Aorta (tissue), 5 donors: ENCODE measurements at places on chromosomes 7 and 10. TPM values are rescaled to one million over a fixed set of nuclear protein-coding genes. Genes with fewer than 3 reads are reported as not detected.

DNA sequence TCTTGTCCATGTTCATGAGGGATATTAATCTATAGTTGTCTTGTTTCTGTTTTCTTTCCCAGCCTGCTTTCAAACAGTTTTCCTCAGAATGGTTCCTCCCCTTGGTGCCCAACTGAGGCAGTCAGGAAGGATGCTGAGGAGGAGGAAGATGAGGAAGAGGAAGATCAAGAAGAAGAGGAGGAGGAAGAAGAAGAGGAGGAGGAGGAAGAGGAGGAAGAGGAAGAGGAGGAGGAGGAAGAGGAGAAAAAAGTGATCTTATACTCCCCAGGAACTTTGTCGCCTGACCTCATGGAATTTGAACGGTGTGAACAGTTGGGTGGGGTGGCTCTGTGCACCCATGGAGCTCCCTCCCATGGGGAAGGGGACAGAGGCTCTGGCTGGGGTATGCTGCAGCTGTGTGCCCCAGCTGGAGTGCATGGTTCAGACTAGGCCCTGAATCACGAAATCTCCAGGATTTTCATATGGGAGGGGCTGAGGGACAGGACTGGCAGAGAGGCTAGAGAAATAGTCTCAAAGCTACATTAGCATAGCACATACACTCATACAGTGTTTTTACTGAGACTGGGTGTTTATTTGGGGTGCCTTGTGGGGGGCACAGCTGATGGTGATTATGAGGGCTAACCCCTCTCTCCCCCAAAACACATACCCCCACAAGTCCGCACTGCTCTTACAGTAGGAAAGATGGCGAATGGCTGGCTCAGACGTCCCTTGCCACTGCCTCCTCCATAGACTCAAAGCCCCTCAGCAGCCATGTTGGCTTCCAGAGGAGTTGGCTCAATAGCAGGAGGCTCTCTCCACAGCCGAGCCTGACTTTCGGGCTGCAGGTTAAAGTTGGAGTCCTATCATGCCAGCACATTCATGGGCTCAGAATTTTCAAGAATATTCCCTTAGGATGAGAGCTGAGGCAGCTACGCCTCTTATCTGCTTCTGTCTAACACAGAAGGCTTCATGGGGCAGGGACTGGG lies 11.9 kb downstream of the STRA8 start:
- H3K36me3 ChIP-seq, result no peaks in the 10 kb centered on the region
- DNase-seq, result no peak
- H3K27me3 ChIP-seq, result no peaks in the 10 kb centered on the region

GRCh38 chr7:98458090-98458875 lies 57.4 kb upstream of the BAIAP2L1 start:
- H3K27me3 ChIP-seq, result no peaks in the 10 kb centered on the region
- no peaks in the 10 kb centered on the region for H3K36me3 ChIP-seq
- H3K27ac ChIP-seq, result no peak overlapping the region
- H3K4me3 ChIP-seq, result no peak overlapping the region
- no peaks in the 10 kb centered on the region for H3K4me1 ChIP-seq

GRCh38 chr10:71459513-71459912 lies 62.8 kb downstream of the CDH23 start:
- no peak for DNase-seq
- H3K27ac ChIP-seq, result no peak overlapping the region
- no peaks in the 10 kb centered on the region for H3K27me3 ChIP-seq
- no peak overlapping the region for H3K4me3 ChIP-seq

- no peaks in the 10 kb centered on the region for H3K4me1 ChIP-seq
- no peaks in the 10 kb centered on the region for H3K27me3 ChIP-seq
- H3K27ac ChIP-seq, result no peak overlapping the region
Observed at GRCh38 chr10:3407208-3407607, 234.6 kb upstream of the PITRM1 start.

- H3K36me3 ChIP-seq, result no peaks in the 10 kb centered on the region
- no peaks in the 10 kb centered on the region for H3K27me3 ChIP-seq
- no peaks in the 10 kb centered on the region for H3K4me1 ChIP-seq
- H3K4me3 ChIP-seq, result no peak overlapping the region
Observed at GRCh38 chr7:132959891-132960290, 122.0 kb downstream of the CHCHD3 start.

DNA sequence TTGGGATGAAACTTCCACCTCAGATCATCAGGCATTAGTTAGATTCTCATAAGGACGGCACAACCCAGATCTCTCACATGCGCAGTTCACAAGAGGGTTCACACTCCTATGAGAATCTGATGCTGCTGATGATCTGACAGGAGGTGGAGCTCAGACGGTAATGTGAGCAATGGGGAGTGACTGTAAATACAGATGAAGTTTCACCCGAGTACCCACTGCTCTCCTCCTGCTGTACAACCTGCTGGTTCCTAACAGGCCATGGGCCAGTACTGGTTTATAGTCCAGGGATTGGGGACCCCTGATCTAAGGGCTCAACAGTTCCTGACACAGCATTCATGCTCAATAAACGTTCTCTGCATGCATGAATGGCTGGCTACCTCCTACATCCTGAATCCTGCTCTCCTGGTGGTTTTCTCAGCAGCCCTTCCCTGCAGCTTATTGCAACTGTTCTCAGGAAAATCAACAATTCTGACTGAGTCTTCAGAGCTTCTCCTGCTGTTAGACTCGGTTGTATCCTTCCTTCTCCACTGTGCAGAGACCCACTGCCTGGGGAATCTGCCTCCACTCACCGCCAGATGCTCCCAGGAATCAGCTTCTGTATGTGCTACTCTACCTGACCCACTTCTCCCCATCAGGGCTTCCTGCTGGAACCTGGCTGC lies 17.4 kb downstream of the PDE6C start:
- DNase-seq, result no peak
- H3K4me3 ChIP-seq, result no peak overlapping the region
- no peaks in the 10 kb centered on the region for H3K4me1 ChIP-seq
- H3K36me3 ChIP-seq, result no peaks in the 10 kb centered on the region

GRCh38 chr10:71064413-71065118 lies 147.8 kb upstream of the UNC5B start:
- no peaks in the 10 kb centered on the region for H3K27me3 ChIP-seq
- no peak for DNase-seq
- no peaks in the 10 kb centered on the region for H3K4me1 ChIP-seq
- no peak overlapping the region for H3K27ac ChIP-seq

GRCh38 chr7:50594734-50595485 lies 29.7 kb upstream of the DDC start:
- H3K4me1 ChIP-seq, result no peaks in the 10 kb centered on the region
- no peak for DNase-seq
- H3K27me3 ChIP-seq, result no peaks in the 10 kb centered on the region
- H3K36me3 ChIP-seq, result peaks cover 2% of the 10 kb centered on the region

DNA sequence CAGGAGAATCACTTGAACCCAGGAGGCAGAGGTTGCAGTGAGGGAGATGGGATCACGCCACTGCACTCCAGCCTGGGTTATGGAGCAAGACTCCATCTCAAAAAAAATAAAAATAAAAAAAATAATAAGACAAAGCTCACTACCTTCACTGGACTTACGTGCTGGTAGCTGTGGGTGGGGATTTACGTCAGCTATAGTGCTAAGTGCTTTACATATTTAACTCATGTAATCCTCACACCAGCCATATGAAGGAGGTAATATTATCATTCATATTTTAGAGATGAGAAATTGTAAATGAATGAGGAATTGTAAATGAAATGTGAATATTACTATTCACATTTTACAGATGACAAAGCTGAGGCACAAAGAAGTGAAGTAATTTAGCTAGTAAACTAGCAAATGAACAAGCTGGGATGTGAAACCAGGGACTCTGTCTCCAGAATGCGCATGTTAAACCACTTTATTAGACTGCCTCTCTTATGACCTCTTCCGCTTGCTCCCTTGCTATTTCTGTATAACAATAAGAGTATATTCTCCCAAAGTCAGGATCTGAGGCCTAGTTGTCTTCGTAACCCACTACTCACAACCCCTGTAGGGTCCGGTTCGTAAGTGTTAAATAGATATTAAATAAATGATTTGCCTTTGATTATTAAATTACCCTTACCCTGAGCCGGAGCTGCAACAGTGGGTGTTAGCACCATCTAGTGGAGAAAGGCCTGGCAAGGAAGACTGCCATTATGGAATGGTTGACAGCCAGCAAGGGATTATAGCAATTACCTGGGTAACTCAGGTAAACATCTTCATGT lies 70.2 kb downstream of the HTR7 start:
- no peak overlapping the region for H3K4me3 ChIP-seq
- no peak for DNase-seq
- no peaks in the 10 kb centered on the region for H3K36me3 ChIP-seq
- no peaks in the 10 kb centered on the region for H3K4me1 ChIP-seq
- H3K27ac ChIP-seq, result no peak overlapping the region

GRCh38 chr7:80136261-80137055 lies 1.8 kb downstream of the GNAI1 start:
- no peak for DNase-seq
- H3K4me3 ChIP-seq, result peak overlapping the region; percentile 97
- H3K36me3 ChIP-seq, result no peaks in the 10 kb centered on the region

GRCh38 chr7:106639476-106640334 lies 21.3 kb downstream of the CCDC71L start:
- no peak overlapping the region for H3K27ac ChIP-seq
- no peak for DNase-seq
- H3K27me3 ChIP-seq, result no peaks in the 10 kb centered on the region
- no peaks in the 10 kb centered on the region for H3K36me3 ChIP-seq
- no peak overlapping the region for H3K4me3 ChIP-seq

DNA sequence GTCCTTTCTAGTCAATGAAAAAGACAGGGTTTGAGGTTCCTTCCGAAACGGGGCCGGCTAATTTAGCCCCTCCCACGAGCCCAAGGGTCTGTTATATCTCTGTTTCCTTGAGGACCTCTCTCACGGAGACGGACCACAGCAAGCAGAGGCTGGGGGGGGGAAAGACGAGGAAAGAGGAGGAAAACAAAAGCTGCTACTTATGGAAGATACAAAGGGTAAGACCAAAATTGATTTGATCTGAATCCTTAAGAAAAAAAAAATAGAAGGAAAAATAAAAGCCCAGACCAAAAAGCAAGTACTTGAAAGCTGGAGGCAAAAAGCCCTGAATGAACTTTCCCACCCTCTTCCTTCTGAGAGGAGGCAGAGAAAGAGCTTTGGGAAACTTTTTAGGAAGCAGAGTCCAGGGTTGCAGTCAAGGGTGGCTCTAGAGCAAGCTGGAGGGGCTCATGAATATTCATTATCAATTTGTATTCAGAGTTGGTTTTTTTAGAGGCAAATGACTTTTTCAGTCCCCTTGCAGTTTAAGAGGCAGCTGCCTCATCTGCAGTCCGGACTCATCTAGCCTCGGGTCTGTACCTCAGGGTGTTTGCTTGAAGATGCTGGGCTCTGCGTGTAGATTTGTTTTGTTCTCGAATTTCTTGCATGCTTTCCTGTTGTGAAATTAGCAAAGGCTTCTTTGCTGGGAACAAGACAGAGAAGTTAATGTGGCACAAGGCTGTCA lies at the start of gene ENTPD1:
TSS of gene ENTPD1 (plus strand) at position 123 of the 721 bp plus-strand sequence. CDS start at position 200, 77 bp downstream.
- DNase-seq, result no peak
- H3K27ac ChIP-seq, result peak within 1 kb of the TSS; percentile 21
- H3K27me3 ChIP-seq, result no peaks in the 10 kb centered on the region
- H3K36me3 ChIP-seq, result no peaks in the 10 kb centered on the region
- H3K4me1 ChIP-seq, result peaks cover 5% of the 10 kb centered on the region

- no peak for DNase-seq
- no peak overlapping the region for H3K4me3 ChIP-seq
- H3K36me3 ChIP-seq, result no peaks in the 10 kb centered on the region
- H3K27ac ChIP-seq, result no peak overlapping the region
- no peaks in the 10 kb centered on the region for H3K4me1 ChIP-seq
Observed at GRCh38 chr10:4041635-4042034, 256.6 kb upstream of the KLF6 start.

GRCh38 chr10:84185526-84186175 lies 8.7 kb upstream of the CDHR1 start:
- H3K4me1 ChIP-seq, result no peaks in the 10 kb centered on the region
- H3K36me3 ChIP-seq, result no peaks in the 10 kb centered on the region

GRCh38 chr7:17900464-17900863 lies 39.8 kb downstream of the SNX13 start:
- H3K27ac ChIP-seq, result no peak overlapping the region
- no peak overlapping the region for H3K4me3 ChIP-seq
- H3K36me3 ChIP-seq, result no peaks in the 10 kb centered on the region
- no peaks in the 10 kb centered on the region for H3K4me1 ChIP-seq
- H3K27me3 ChIP-seq, result no peaks in the 10 kb centered on the region

- H3K36me3 ChIP-seq, result no peaks in the 10 kb centered on the region
- H3K27ac ChIP-seq, result no peak overlapping the region
- no peaks in the 10 kb centered on the region for H3K27me3 ChIP-seq
Observed at GRCh38 chr7:106153891-106154449, 41.9 kb upstream of the SYPL1 start.

- no peak overlapping the region for H3K27ac ChIP-seq
- no peaks in the 10 kb centered on the region for H3K27me3 ChIP-seq
- DNase-seq, result no peak
- H3K4me3 ChIP-seq, result no peak overlapping the region
- H3K36me3 ChIP-seq, result no peaks in the 10 kb centered on the region
- H3K4me1 ChIP-seq, result no peaks in the 10 kb centered on the region
Observed at GRCh38 chr7:48118041-48118440, 29.0 kb downstream of the UPP1 start.

DNA sequence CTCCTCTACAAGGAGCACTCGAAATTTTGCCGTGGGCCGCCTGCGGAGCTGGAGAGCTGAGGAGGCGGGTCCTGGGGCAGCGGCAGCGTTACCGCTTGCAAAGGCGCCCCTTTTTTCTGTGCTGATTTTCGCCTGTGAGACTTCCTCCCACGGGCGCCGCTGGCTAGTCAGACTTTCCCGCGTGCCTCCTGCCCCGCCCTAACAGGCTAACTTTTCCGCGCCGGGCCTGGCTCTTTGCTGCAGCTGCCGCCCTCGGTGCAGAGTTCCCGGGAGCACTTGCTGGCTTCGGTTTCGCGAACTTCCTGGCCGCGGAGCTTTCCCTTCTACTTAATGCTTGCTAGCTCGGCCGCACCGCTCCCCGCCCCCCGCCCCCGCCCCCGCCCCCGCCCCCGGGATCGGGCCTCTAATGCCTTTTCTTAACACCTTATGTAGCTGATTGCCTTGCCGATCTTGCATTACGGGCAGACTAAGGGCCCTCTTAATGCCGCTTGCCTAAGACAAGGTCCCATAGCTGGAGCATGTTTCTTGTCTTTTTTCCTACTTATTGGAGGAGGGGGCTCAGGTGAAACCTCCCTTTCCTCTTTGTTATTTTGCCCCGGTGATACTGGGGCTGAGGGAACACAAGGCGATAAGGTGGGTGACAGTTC lies 37.9 kb upstream of the RASGEF1A start:
- H3K27me3 ChIP-seq, result no peaks in the 10 kb centered on the region
- H3K4me3 ChIP-seq, result no peak overlapping the region
- H3K4me1 ChIP-seq, result no peaks in the 10 kb centered on the region
- H3K36me3 ChIP-seq, result no peaks in the 10 kb centered on the region
- no peak overlapping the region for H3K27ac ChIP-seq

GRCh38 chr10:12501324-12501723 lies 152.0 kb downstream of the CAMK1D start:
- no peaks in the 10 kb centered on the region for H3K36me3 ChIP-seq
- no peak overlapping the region for H3K27ac ChIP-seq
- H3K4me3 ChIP-seq, result no peak overlapping the region
- no peaks in the 10 kb centered on the region for H3K27me3 ChIP-seq

The PCDH15 gene
- total RNA-seq, result 0.09 TPM

The CCT6A gene
- total RNA-seq, result 82.8 TPM

The CRHR2 gene
- 1.5 TPM for total RNA-seq

The SUGCT gene
- 47.1 TPM for total RNA-seq

The SEMA4G gene
- 1.5 TPM for total RNA-seq

The ZKSCAN1 gene
- 80.9 TPM for total RNA-seq
